Muscle of arm (tissue), 14 donors: ENCODE measurements at places on chromosomes 7 and 10.

- no peak for DNase-seq
These were observed 7.2 kb downstream of the ZKSCAN1 start for GRCh38 chr7:100022621-100023020.

DNA sequence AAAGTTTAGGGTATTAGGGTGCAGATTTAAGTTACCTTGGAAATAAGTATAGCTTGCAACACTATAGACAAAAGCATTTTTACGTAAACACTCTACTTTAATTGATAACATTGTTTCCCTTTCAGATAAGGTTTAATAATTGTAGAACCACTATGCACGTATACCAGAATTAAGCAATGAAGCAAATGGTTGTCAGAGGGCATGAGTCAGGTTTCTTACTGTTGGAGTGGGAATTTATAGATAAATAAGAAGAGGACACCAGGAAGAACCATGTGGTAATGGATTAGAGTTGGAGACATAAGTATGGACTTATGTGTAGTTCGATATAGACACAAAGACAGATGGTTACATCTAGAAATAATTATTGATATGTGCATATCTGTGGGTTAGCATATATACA is 355.6 kb downstream of the ETV1 start:
- DNase-seq = no peak

GRCh38 chr7:55521512-55521911 is 50.8 kb downstream of the VOPP1 start:
- no peak for DNase-seq

DNA sequence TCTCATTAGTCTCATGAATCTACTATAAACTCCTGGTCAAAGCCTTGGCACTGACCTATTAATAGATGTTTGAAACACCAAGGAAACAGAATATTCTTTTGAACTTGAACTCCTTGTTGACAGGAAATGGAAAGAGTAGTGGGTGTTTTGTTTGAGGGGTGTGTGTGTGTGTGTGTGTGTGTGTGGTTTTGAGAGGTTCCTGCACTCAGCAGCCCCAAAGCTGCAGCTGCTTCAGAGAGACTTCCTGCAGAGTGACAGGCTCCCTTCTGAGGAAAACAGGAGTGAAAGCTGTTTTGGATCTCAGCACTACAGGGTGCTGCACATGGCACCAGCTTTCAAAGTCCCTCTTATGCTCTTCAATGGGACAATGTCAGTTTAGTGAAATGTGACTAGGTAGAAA is 546.5 kb upstream of the STEAP1 start:
- no peak for DNase-seq

DNA sequence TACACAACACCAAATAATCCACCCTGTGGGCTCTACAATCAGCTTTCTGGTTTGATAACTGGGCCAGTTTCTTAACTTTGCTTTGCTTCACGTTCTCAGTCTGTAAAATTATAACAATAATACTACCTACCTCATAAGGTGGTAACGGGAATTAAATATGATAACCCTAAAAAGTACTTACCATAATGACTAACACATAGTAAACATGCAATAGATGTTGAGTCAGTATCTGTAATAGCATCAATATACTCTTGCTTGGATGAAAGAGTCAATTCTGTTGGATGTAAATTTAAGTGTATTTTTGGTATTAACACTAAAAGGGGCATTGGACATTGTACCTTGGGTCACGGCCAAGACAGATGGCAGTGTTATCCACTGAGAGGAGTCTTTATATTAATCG is 160.5 kb downstream of the FOXP2 start:
- DNase-seq = no peak

GRCh38 chr10:4662576-4663161 is 163.3 kb upstream of the AKR1E2 start:
- no peak for DNase-seq

DNA sequence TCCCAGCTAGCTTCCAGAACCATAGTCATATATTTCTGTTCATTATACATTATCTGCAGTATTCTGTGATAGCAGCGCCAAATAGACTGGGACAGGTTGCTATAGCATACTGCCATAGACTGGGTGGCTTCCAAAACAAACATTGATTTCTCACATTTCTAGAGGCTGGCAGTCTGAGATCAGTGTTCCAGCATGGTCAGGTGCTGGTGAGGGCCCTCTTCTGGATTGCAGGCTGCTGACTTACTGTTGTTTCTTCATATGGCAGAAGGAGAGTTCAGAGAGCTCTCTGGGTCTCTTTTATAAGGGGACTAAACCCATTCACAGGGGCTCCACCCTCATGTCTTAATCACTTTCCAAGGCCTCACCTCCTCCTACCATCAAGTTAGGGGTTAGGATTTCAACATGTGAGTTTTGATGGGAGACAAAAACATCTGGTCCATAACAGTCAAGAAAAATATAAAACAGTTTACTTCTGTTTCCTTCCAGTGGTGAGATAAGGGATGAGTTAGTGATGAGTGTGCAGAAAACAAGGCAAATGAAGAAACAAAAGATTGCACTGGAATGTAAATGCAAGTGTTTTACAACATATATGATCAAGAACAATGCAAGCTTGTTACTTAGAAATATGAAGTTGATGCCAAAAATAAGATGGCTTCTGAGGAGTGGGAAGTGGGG is 399.0 kb upstream of the C7orf33 start:
- DNase-seq = no peak

DNA sequence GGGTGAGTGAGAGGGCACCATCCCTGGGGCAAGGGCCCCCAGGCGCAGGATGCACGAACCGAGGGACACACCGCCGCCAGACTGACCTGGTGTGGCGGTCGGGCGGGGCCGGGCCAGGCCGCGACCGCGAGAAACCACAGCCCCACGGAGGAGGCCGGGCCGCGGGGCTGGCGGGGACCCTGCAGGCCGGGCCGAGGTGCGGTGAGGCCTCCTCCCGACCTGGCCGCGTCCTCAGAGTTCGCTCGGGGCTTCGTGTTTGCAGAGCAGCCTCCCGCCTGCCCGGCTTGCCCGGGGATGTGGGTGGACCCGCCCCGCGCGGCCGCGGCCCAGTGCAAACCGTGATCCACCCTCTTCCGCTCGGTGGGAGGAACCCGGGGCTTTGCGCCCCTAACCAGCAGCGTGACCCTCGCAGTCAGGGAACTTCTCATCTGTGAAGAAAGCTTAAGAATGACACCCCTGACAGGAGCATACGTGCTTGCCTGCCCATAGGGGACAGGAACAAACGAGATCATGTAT is 20.6 kb upstream of the HOXA13 start:
- no peak for DNase-seq

DNA sequence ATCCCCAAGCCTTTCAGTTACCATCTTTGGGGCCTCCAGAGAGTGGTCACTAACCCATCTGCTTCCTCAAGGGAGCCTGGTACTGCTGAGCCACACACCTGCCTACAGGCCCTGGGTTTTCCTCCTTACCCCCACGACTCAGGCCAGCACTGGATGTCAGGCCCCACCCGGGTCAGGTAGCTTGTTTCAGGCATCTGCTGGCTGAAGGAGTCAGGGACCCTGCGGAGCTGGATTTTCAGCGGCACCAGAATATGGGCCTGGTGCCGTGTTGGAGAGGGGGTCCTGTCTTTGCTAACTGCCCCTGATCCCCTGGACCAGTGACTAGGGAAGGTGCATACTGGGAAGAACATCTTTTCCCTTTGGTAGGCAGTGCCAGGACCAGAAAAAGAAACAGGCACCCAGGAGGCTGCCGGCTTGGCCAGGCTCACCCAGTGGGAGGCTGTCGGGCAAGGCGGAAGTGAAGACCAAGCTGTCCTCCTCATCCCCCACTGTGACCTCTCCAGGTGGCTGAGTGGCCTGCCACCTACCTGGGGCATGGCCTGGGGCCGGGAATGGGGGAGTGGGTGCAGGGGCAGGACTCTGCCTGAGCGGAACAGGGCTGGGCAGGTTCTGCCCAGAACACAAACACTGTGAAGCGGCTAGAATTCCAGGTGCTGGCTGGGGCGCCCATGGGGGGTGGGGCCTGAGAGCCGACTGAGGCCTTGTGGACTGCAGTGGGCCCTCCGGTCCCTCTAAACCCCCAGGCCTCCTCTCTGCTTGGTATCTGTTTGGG is 12.4 kb upstream of the SAMD8 start:
- no peak for DNase-seq

- no peak for DNase-seq
These were observed 57.9 kb upstream of the FAM133B start for GRCh38 chr7:92648067-92648466.

DNA sequence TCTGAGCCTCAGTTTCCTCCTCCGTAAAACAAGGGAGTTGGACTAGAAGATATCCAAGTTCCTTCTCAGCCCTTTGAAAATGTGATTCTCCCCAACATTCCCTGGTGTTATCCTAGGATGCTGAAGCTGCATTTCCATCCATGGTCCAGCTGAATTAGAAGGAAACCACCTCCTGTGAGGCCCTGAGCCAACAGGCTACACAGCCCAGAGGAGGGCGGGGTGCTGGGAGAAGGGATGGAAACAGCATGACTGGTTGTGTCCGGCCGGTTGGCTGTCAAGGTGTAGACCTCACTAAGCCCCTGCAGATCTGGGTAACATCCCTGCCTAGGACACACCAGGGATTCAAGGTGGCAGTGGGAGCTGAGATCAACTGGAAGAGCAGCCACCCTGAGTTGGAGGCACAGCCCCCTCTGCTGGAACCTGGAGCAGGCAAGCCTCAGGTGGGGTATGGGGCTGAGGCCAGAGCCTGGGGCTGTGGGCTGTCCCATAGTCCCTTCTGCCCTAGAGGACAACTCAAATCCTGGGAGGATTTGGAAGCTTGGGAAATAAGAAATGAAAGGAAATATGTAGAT is 72.0 kb downstream of the PAX2 start:
- DNase-seq = no peak

GRCh38 chr10:100204370-100204769 is 18.5 kb upstream of the ERLIN1 start:
- no peak for DNase-seq

GRCh38 chr7:1738511-1738910 is 68.4 kb downstream of the ELFN1 start:
- DNase-seq = no peak

- DNase-seq = no peak
These were observed 153.8 kb upstream of the CALCR start for GRCh38 chr7:93728292-93728691.

DNA sequence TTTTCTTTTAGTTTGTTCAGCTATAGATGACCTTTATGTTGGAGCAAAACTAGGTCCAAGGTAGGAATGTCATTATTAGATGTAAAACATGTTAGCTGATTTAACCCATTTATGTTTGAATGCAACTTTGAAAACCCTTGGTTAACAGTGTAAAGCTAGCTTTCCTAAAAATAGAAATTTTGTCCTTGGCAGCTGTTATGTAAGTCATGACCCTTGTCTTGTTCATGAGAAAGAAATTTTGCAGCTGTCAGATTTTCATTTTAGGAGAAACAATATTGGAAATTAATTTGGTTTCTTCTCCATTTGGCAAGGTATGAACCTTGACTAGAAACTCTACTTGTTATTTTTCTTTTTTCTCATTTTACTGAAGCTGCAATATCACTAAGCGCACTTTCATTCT is 23.9 kb upstream of the CCAR1 start:
- DNase-seq = no peak
